Cerebellar cortex (tissue), 1 donor: ENCODE measurements at places on chromosomes 16 and 17.

GRCh38 chr17:2697611-2698162 lies 13.9 kb downstream of the CLUH start:
- DNase-seq = no peak

DNA sequence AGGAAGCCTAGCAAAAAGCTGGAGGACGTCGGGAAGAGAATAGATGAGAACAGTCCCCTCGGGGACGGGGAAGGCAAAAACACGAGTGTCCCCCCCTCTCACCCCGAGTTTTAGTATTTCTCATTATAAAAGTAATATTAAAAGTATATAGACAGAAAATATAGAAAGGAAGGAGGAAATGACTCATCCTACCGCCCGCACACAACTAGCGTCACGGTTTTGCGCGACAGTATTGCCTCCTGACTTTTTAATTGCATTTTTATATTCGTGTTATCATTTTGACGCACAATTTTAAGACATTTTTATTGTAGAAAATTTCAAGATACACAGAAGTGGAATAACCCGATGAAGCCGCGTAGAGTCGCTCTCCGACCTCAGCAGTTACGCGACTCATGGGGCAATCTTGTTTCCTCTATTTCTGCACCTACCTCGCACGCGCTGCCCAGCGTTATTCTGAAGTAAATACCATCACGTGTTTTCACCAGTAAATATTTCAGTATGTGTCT lies 652 bp upstream of the SLC25A19 start:
- DNase-seq = peak; percentile 22

DNA sequence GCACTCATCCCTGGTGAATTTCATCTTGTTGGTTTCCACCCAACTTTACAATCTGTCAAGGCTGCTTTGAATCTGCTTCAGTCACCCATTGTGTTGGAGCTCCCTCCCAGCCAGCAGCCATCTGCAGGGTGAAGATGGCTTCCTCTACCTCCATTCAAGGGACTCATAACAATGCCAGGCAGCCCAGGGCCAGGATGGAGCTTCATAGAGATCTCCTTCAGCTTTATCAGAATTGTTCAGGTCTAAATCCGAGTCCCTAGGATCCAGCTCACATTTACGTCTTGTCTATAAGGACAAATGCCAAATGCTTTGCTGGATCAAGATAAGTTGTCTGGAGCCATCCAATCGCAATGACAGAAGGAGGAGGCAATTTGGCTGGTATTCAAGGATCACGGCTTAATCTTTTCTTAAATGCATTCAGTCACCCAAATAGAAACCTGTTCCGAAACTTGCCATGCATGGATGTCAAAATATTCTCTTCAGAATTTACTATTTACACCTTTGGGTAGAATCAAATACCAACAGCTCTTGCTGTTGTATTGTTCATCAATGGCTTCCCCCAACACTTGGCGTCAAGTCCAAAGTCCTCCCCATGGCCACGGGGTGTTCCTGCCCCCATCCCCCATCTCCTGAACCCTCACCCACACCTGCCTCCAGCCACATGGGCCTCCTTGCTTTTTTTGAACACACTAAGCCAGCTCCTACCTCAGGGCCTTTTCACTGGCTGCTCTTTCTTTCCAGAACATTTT lies 3.8 kb upstream of the FAM171A2 start:
- peak; percentile 91 for DNase-seq

DNA sequence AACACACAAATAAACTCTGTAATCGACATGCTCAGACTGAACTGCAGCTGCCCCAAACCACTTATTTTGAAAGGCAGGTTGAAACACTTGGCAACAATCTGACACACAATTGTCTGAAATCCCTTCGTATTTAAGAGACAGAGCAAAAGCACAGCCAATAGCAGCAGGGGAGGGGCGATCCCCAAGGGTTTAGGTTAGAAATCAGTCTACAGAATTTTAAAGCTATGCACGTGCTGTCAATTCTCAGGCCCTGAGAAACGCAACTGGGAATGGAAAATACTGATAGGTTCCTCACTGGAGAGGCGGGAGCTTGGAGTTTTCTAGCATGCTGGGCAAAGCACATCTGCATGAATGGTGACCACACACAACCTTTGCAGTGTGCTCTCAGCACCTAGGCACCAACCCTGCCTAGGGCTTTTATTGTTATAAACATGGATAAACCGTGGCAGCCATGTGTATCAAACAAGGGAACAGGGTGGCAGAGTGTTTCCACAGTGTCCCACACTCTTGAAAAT lies 168.0 kb downstream of the AATF start:
- no peak for DNase-seq

- no peak for DNase-seq
Observed at GRCh38 chr17:65254166-65254565, 117.0 kb downstream of the RGS9 start.

- no peak for DNase-seq
Observed at GRCh38 chr17:6753006-6753445, 2.8 kb upstream of the XAF1 start.

DNA sequence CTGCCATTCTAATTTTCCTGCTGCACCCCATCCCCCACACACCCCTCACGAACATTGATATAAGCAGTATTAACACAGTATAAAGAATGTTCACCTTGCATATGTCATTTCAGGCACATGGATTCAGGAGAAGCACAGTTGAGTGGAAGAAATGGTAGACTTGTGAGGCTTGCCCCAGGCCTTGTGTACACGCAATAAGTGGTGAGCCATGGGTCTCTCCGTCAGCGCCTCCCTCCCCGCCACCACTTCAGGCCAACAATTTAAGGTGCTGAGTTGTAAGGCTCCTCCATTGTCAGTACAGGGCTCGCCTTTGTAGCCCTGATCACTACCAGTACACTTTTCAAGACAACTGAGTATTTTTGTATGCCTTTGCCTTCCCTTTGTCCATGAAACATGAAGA lies 12.2 kb upstream of the CLEC18C start:
- DNase-seq = no peak

DNA sequence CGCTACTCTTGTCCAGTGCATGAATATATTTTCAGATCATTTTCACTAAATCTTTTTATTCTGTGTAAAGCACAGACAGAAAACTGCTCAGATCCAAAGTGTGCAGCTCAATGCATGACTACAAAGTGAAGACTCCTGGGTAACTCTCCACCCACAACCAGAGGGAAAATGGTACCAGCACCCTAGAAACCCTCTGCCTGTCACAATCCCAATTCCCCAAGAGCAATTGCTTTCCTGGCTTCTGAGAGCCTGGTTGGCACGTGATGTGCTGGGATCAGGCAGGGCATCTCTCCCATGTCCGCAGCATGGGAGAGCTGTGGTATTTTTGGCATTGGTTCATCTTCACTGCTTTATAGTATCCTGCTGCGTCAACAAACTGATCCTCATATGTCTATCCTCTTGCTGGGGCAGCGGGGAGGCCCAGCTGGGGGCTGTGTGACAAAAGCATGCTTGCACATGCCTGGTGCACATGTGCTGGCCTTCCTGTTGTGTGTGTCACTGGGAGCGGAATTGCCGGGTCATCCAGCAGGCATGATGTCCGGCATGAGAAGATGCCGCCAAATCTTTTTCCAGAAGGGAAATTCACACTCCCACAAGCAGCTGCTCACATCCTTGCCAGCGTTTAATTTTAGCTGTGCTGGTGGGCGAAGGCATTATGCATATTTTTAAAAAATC lies 278.9 kb upstream of the FOXF1 start:
- DNase-seq = no peak

GRCh38 chr17:77466596-77467223 lies 325.9 kb downstream of the SEC14L1 start:
- no peak for DNase-seq

- DNase-seq = peak; percentile 34
Observed at GRCh38 chr17:75404731-75405364, 630 bp downstream of the GRB2 start.

GRCh38 chr16:69610356-69610755 lies 44.6 kb downstream of the NFAT5 start:
- DNase-seq = peak; percentile 29

GRCh38 chr16:27281243-27281642 lies 12.7 kb upstream of the NSMCE1 start:
- DNase-seq = no peak

GRCh38 chr17:63082273-63082861 lies 116.3 kb downstream of the TANC2 start:
- no peak for DNase-seq

GRCh38 chr17:37541880-37542660 lies 52.4 kb downstream of the DUSP14 start:
- no peak for DNase-seq

DNA sequence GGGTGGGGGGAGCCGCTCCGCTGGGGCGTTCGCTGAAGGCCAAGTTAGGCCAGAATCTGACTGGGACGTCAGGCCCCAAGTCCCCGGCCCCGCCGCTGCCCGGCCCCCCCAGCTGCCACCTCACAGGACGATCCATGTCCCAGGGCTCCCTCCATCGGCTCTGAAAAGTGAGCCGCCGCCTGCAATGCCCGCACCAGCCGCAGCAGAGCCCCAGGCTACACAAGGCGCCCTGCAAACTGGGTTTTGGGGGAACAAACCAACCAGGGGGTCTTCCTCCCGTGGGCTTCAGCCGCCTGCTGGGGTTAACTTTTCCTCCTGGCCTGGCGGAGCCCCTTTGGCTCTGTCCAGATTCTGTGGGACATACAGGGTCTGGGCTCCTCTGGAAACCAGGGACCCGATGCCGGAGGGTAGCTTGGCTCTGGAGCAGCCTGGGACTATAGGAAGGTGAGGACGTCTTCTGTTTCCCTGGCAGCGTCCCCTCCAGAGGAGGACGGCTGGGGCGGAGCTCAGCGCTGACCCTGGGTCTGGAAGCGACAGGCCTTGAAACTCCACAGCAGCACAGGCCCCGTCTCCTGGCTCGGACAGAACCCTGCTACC lies 835 bp downstream of the NME4 start:
- DNase-seq = peak; percentile 71

DNA sequence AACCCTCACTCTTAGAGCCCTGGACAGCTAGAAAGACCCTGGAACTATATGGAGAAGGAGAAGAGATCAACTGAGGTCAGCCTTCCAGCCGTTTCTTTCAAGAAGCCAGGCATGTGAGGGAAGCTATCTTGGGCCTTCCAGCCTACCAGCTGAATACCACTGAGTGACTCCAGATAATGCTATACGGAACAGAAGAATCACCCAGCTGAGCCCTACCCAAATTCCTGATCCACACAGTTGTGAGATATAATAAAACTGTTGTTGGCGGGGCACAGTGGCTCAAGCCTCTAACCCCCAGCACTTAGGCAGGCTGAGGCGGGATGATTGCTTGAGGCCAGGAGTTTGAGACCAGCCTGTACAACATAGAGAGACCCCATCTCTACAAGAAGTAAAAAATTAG lies 26.2 kb upstream of the MYH10 start:
- no peak for DNase-seq

DNA sequence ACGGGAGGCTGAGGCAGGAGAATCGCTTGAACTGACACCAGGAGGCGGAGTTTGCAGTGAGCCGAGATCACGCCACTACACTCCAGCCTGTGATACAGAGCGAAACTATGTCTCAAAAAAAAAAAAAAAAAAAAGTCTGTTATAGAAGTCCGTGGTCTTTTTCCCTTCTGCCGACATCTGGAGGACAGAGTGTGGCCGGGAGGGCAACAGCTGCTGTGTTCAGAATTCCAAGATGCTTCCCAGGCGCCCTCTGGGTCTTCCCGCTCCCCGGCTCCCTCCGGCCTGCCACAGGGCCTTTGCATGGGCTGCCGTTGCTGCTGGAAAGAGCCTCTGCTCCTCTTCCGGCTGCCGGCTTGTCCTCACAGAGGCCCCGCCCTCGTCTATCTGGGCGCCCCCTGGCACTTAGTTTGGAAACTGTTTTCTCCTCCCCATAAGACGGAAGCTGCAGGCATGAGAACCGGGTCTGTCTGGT lies 2.4 kb upstream of the CACNA1H start:
- DNase-seq = no peak

GRCh38 chr17:2375406-2375805 lies 25.5 kb downstream of the MNT start:
- DNase-seq = no peak

DNA sequence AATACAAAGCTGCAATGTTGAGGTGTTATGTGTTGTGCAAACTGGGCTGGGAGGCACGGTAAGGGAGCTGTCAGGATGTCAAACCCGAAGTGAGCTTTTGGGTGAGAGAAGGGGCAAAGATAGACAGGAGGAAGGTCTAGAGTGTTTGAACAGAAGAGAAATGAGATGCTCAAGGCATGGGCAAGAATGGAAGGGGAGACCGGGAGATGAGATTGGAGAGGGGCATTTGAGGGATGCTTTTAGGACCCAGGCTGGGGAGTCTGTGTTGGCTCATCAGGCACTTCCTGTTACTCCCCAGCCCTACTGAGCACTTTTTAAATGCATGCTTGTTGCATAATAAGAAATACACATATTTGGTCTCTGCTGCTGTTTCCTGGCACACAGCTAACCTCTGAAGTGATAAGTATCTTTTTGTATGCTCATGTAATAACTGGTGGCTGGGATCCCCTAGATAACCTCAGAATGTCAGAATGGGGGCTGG lies 13.7 kb downstream of the UNC45B start:
- DNase-seq = no peak

- DNase-seq = no peak
Observed at GRCh38 chr17:27945333-27945616, 52.1 kb upstream of the LYRM9 start.

DNA sequence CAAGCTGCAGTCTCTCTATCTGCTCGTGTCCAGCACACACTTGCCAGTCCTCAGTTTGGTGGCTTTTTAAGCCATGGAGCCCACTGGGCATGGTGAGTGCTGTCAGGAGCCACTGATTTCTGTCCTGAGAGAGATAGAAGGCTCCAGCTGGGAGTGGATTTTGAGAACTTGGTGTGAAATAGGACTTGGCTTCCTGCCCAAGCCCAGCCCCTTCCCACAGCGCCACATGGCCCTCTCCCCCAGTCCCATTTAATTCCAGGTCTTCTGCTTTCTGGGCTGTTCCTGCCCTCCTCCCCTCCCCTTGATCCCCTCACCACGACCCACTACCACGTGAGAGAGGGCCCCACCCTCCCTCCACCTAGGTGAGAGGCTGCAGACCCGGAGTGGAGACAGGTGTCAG lies 14.4 kb upstream of the ABCC3 start:
- DNase-seq = no peak

DNA sequence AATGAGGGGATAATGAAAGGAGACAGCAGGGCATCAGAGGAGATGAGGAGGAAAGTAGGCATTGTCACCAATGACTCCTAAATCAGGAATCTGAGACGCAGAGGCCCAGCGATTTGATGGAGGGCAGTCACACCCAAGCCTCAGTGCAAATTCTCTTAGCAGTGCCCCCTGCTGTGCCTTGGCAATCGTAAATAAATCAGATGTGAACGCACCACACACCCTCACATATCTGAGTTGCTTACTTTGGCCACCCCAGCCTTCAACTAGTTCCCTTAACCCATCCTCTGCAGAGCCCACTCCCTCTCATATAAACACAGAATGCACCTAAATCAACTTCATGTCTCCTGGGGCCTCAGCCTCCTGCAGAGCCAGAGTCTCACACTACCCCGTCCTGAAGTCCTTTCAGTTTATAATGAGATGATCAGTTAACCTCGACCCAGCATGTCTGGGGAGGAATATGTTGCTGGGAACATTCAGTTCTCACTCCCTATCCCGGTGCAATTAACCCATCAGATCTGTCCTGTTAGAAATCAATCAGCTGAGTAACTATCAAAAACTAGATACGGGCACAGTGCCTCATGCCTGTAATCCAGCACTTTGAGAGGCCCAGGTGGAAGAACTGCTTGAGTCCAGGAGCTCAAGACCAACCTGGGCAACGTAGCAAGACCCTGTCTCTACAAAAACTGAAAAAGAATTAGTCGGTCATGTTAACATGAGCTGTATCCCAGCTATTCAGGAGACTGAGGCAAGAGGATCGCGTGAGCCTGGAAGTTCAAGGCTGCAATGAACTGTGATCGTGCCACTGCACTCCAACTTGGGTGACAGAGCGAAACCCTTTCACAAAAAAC lies 78.4 kb downstream of the SLC39A11 start:
- DNase-seq = no peak
